ENCODE measurements at places on chromosomes 12 and 14. TPM values are rescaled to one million over a fixed set of nuclear protein-coding genes. Genes with fewer than 3 reads are reported as not detected.

DNA sequence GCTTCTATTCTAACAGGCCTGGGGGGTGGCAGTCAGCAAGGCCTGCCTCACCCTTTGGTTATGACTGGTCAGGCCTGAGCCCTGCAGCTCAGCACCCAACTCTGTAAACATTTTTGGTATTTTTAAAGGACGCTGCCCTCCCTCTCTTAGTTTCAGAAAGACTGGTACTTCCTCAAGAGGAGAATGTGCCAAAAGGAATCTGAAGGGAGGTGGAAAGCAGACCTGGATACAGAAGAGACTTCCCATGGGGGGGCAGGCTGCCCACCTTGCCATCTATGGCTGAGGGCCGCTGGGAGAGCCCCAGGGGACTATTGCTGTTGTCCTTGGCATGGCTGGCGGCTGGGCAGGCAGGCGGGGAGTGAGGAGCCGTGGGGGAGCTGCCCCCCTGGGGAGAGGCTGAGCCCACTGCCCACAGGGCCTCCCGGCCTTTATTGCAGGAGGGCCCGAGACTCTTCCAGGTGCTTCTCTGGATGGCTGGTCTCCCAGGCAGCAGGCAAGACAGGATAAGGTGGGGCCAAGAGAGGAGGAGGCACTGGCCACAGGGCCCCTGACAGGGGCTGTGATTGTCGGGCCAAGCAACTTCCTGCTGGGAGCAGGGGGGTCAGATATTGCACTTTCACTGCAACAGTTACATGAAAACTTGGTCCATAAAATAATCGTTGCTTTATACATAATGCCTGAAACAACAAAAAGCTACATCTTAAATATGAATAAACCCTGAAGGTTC lies 3.5 kb downstream of the ARL6IP4 start:
- no peak for DNase-seq

GRCh38 chr12:116426391-116427136 lies 132.6 kb upstream of the MAP1LC3B2 start:
- peak; percentile 98 for DNase-seq

DNA sequence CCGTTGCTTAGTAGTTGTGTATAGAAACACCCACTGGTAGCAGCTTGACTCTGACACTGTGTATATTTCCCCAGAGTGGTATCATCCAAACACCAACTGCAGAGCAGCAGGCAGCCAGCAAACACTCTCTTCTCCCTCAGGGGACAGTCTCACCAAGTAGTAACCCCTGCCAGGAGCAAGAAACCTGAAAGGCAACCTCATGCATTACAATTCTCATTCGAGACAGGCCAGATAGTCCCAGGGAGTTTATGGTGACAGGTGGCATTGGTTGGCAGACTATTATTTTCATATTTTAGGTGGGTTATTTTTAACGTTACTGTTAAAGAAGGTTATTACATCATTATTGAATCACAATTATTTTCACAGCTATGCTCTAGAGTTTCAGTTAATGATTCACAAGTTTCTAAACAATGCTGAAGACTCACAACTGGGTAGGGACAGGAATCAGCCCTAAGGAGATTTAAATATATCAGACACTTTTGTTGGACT lies 222.8 kb downstream of the EGLN3 start:
- no peak for DNase-seq

Gene TAS2R31
- total RNA-seq: 1.4 TPM

DNA sequence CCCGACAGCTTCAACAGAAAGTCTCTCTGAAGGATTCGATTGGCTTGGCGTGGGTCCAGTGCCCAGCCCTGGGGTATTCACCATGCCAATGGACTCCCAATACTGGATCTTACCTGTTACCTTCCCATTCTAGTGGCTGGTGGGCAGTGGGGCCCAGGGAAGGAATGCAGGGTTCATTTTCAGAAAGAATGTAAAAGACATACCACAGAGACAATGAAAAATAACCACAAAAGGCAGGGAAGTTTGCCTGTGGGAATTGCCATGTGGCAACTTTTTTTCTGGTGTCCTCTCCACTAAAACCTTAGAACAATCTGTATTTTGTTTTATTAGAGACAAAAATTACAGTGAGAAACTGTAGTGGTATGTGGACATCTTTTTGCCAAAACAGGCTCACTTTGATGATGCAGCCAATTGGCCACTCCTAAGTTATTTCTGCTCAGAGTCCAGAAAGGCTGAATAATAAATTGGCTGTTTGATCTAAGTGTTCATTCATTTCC lies 55.2 kb downstream of the PTGER2 start:
- DNase-seq: peak; percentile 89

DNA sequence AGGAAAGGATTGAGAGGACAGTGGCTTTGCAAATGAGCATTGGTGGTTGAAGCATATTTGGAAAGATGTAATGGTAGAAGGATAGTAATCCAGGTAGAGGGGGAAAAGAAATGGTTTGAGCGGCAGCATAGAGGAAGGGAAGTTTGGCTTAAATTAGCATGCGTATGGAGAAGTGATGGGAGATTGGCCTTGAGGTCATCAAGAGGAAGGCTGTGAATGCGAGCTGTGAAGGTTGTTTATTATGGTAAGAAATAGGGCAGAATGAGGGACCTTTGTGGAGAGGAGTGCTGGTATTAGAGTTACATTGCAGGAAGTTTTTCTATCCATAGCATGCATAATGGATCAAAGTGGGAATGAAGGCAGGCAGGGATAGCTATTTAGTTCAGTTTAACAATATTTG lies 162.1 kb downstream of the TMTC2 start:
- DNase-seq: no peak

DNA sequence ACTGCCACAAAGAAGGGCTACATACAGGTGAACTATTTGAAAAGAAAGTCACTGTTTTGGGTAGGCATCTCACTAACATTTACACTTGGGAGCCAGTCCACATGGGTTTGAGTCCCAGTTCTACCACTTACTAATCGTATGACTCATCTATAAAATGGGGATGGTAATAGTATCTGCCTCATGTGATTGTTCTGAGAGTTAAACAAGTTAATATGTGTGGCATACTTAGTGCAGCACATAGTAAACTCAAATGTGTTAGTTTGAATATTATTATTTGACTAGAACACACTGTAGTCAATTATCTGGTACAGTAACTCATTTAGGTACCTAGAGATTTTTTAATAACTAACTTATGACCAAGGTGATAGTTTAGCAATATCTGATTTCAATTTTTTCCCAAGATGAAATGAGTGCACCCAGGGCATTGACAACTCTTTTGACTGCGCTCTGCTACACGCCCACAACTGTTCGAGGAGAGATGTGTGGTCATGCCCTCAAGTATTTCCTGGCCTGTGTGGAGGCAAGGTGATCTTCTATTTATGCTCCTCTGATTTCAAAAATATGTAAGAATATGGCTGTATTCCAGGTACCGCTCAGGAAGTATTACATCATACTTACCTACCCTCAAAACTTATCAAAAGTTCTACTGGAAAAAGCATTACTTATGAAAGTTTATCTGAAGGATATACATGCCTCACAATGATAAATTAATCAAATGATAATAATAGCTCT lies 210.6 kb upstream of the EGLN3 start:
- DNase-seq: no peak

DNA sequence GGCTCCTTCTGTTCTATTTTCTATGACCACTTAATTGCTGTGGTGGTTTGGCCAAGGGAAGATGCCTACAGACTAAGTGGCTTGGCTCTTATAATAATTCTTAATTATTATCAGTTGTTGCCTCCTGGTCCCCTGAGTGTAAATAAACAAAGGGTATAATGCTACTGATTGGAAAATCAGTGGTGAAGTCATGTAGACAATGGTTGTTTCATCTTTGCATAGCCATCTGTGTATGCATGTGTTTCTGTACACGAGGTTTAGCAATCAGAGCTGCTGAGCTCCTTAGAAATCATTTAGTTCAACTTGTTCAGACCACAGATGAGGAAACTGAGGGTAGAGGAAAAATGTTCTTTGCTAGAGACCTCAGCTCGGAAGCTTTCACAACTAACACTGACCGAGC lies 152.2 kb downstream of the STXBP6 start:
- DNase-seq: no peak

GRCh38 chr14:75370416-75371205 lies 57.2 kb upstream of the JDP2 start:
- peak; percentile 38 for DNase-seq

- peak; percentile 79 for DNase-seq
Observed at GRCh38 chr12:64452559-64453329, 824 bp downstream of the TBK1 start.

Gene ACSM4
- not detected for total RNA-seq

Gene ACACB
- total RNA-seq: 2.2 TPM

Gene KRT3
- not detected for total RNA-seq

- DNase-seq: no peak
Observed at GRCh38 chr12:128791395-128792322, 32.1 kb downstream of the SLC15A4 start.

Gene INSM2
- total RNA-seq: not detected

- peak; percentile 57 for DNase-seq
Observed at GRCh38 chr12:66008985-66009384, 121.6 kb downstream of the LLPH start.

- DNase-seq: no peak
Observed at GRCh38 chr14:56000846-56001245, 117.4 kb upstream of the PELI2 start.

DNA sequence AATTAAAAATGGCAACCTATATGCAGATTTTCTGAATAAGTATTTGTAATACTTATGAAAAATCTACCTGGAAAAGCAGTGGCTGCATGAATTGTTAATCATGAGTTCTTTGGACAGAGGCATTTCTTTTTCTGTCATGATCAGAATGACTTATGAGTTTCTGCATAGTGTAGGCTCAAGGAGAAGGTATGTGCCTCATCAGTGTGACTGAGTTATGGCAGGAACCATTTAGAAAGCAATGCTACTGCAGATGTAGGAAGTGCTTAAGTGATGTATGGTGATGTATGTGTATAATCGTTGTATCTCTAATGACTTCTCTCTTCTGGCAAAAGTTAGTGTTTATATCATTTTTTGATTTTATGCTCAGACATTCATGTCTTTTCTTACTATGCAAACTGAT lies 816.4 kb upstream of the FBXO33 start:
- DNase-seq: no peak

DNA sequence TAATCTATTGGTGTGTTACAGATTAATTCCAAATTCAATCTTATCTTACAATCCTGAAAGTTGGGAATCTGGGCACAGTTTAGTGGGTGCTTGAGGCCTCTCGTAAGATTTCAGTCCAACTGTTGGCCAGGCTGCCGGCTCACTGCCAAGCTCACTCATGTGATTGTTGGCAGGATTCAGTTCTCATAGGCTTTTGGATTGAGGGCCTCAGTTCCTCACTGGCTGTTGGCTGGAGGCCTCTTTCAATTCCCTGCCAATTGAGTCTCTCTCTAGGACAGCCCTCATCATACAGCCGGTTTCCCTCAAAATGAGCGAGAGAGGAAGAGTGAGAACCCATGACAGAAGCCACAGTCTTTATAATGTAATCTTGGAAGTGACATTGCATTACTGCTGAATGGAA lies 123.5 kb upstream of the FBXO33 start:
- no peak for DNase-seq

DNA sequence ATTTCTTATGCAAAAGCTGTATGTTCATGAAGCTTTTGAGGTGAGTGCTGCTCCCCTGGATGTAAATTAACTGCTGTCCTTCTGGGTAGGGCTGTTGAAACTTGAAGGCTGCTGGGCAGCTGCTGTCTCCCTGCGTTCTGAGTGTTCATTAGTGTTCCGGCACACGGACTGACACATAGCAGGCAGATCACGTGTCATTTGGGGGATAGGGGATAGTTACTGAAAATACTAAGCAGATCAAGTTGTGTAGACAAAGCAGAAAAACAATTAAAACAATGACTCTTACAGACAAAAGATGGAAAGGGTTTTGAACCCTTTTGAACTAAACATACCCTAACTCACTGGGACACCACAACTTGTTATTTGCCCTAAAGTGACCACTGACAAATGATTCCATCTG lies 82.5 kb downstream of the PRICKLE1 start:
- peak; percentile 36 for DNase-seq

Gene UBE3B
- total RNA-seq: 45.9 TPM

- DNase-seq: peak; percentile 39
Observed at GRCh38 chr14:67166450-67166853, 22.8 kb upstream of the GARIN2 start.

Gene JPH4
- total RNA-seq: not detected

- no peak for DNase-seq
Observed at GRCh38 chr12:105600911-105601545, 270.5 kb downstream of the C12orf75 start.

- DNase-seq: peak; percentile 65
Observed at GRCh38 chr12:98397323-98398105, 117.9 kb upstream of the TMPO start.

GRCh38 chr14:22570132-22570949 lies 18.7 kb downstream of the DAD1 start:
- peak; percentile 77 for DNase-seq

DNA sequence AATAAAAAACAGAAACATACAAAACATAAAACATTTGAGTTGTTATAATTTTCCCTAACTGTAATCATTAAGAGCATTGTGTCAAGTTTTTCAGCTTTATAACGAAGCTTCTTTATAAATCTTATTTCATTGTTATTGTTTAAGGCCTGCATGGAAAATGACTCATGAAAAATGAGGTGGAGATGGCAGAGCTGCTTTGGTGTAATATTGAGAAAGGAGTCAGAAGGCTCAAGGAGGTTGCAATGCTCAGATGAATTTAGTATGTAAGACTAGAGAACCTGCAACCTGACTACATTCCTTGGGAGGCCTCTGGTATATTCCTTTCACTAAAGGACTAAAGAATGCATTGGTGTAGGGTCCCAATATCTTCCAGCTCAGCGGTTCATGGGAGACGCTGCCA lies 61.5 kb downstream of the TMEM30B start:
- DNase-seq: no peak

GRCh38 chr12:25970916-25971653 lies 12.6 kb downstream of the RASSF8 start:
- DNase-seq: no peak

Gene PDZRN4
- total RNA-seq: not detected

- peak; percentile 40 for DNase-seq
Observed at GRCh38 chr12:47752552-47752951, 6.1 kb downstream of the RAPGEF3 start.

Gene ZDHHC22
- under 0.01 TPM for total RNA-seq

Gene SIX6
- not detected for total RNA-seq

GRCh38 chr14:20529806-20530205 lies 24.5 kb downstream of the RNASE10 start:
- no peak for DNase-seq

Gene ANKS1B
- total RNA-seq: 0.11 TPM

DNA sequence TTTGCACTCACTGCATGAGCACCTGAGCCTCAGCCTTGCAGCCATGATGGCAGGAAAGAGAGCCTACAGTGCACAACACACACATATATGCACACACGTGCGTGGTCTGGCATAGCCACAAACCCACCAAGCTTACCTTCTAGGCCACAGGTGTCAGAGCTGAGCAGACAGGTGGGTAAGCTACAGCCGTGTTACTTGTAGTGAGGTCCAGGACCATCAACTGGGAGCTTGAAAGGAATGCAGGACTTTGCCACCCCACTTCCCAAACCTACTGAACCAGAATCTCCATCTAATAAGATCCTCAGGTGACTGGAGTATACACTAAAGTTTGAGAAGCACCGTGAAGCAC lies 2.7 kb downstream of the ASIC1 start:
- no peak for DNase-seq

Gene RASSF9
- total RNA-seq: not detected

Gene TAS2R8
- not detected for total RNA-seq

GRCh38 chr12:47545938-47546609 lies 159.8 kb downstream of the RPAP3 start:
- DNase-seq: peak; percentile 20

- DNase-seq: peak; percentile 38
Observed at GRCh38 chr12:107404981-107405380, 280.6 kb upstream of the PWP1 start.
